Astrocyte (in vitro differentiated cells and primary cell): ENCODE measurements at places on chromosomes 4 and X.

GRCh38 chr4:98319021-98319420 is 57.8 kb downstream of the RAP1GDS1 start:
- no peak overlapping the region for H3K4me3 ChIP-seq
- peaks cover 3% of the 10 kb centered on the region for H3K36me3 ChIP-seq
- H3K27me3 ChIP-seq = no peaks in the 10 kb centered on the region

- no peaks in the 10 kb centered on the region for H3K4me1 ChIP-seq
- H3K36me3 ChIP-seq = no peaks in the 10 kb centered on the region
- no peak overlapping the region for H3K27ac ChIP-seq
- H3K4me3 ChIP-seq = no peak overlapping the region
- H3K27me3 ChIP-seq = no peaks in the 10 kb centered on the region
These were observed 51.7 kb upstream of the AP1S2 start for GRCh38 chrX:15906041-15906943.

DNA sequence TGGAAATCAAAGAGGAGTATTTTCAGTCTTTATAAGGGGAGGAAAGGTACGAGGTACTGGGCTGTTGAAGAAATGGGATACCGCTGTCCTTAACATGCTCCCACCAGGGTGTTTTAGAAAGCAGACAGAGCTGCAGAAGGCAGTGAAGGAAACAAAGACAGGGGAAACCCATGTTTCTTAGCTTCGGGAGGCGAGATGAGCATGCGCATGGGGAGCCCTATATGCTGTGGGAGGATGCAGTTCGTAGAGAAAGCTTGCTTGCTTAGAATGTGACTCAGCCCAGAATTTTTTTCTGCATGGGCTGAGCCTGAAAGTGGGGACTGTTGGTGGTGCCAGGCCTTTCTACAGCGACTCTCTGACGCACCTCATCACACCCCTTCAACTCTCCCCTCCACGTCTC is 28.8 kb upstream of the SCOC start:
- H3K4me1 ChIP-seq = no peaks in the 10 kb centered on the region
- no peaks in the 10 kb centered on the region for H3K27me3 ChIP-seq
- no peak overlapping the region for H3K4me3 ChIP-seq
- no peaks in the 10 kb centered on the region for H3K36me3 ChIP-seq

DNA sequence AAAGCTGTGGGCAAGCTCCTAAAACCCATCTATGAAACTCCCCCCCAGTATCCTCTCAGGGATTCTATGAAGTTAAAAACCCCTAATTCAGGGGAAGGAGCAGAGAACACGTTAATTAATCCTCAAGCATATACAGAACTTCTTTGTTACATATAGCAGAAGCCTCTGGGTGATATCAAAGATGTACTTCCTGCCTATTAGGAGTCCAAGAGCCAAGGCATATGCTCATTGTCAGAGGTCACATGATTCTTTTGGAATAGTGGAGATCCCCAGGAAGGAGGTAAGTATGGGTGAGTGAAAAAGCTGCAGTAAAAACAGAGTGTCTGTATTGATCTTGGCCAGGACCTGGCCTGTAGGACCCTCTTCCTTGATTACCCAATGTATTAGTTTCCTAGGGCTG is 2.9 kb upstream of the SPARCL1 start:
- no peak for DNase-seq
- H3K4me1 ChIP-seq = no peaks in the 10 kb centered on the region
- H3K36me3 ChIP-seq = no peaks in the 10 kb centered on the region
- H3K4me3 ChIP-seq = no peak overlapping the region
- H3K27me3 ChIP-seq = no peaks in the 10 kb centered on the region
- H3K27ac ChIP-seq = no peak overlapping the region
